ENCODE measurements at places on chromosomes 3 and 15.

DNA sequence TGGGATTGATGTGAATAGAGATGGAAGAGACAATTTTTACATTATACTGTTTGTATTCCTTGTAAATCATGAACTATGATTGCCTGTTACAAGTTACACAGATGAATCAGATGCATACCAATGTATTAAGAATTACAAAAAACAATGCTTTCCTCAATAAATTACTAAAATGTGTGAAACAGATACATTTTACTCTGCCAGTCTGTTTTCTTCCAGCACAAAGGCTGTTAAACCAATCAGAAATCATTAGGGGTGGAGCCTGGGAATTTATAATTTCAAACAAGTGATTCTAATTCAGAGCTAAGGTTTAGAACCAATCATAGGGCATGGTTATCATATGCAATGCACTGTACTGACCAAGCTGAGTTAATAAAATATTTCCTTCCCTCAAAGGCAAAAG is 21.8 kb upstream of the ANKRD28 start:
- no peak for DNase-seq

DNA sequence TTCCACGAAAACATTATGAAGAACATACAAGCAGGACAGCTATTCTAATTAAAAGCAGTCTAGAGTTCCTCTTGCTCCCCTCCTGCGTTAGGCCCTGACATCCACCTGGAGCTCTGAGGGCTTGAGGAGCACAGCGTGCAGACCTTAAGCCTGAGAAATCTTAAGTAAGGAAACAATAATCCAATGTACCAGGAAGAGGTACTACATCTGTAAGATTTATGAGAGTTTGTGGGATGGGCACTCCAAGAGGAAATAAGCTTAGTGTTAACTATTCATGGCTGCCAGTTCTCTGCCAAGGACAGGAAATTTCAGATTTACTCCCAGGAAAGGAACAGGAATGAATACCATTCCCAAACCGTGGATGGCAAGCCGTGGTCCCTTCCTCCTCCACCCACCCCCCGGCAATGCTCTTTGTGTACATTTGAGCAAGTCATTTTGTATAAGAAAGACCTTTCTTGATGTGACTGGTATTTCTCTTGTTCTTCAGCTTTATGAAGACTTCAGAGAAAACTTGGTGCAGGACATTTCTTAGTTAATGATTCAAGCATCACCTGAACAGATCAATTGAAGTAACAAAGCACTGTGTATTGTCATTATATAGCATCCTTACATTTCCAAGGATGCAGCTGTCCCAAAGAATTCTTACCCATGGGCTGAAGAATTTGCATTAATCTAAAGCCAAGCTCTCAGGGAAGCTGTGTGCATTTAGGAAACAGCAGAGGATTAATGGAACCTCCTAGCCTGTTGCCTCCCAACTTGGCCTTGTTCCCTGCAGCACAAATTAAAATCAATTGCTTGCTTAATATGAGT is 28.8 kb upstream of the VILL start:
- no peak for DNase-seq

DNA sequence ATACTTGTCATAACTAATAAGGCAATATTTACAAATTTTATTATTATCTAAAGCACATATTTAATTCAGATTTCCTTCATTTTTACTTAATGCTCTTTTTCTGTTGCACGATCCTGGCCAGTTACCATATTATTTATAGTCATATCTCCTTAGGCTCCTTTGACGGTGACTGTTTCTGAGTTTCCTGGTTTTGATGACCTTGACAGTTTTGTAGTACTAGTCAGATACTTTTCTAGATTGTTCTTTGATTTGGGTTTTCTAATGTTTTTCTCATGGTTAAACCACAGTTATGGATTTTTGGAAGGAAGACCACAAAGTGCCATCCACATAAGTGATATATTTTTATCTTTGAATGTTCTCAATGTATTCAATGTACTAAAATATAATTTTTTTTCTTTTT is 171.0 kb upstream of the NANOGP8 start:
- DNase-seq: no peak

DNA sequence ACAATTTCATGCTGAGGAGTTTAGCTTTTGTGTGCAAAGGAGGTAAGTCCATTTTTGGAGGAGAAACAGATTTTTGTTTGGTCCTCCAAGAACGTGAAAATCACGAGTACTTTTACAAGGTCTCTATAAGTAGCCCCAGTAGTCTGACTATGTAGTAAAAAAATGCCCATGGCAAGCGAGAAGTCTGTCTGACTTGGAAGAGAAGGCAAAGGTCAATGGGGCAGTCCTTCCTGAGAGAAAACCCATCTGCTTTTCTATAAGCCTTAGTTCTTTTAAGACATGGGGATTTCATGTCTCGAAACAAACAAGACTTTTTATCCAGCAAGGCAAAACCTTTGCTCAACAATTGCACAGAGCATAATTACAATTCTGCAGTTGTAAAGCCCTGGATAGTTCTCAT is 183.2 kb downstream of the GAP43 start:
- no peak for DNase-seq

GRCh38 chr15:57320631-57321220 is 55.6 kb upstream of the CGNL1 start:
- DNase-seq: no peak

DNA sequence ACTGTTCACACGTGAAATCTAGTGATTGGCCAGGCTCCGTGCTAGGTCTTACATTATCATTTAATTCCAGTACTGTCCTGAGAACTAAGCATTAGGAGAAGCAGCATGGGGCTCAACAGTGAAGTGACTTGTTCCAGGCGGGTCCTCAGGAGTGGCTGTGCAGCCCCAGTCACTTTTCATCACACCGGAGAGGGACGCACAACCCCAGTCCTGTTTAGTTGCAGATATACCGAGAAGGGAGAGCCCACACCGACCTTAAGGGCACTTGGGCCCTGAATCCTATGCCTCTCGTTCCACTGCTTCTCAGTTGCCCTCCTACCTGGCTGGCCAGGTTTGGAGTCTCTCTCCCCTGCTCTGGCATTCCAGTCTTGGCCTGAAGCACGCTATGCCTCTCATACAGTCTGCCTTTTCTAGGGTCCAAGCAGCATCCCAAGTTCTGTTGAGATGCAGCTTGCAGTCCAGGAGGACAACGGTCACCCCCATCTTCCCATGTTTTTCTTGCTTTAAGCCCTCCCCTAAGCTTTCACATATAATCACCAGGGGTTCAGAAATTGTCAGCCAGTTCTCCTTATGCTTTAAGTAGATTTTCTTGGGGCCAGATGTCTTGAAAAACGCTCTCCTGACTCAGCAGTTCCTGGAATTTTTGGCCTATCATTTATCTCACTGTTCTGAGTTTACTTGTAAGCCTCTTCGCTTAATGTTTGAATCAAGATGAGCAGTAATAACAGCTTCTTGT is 10.1 kb downstream of the FAM131A start:
- no peak for DNase-seq

DNA sequence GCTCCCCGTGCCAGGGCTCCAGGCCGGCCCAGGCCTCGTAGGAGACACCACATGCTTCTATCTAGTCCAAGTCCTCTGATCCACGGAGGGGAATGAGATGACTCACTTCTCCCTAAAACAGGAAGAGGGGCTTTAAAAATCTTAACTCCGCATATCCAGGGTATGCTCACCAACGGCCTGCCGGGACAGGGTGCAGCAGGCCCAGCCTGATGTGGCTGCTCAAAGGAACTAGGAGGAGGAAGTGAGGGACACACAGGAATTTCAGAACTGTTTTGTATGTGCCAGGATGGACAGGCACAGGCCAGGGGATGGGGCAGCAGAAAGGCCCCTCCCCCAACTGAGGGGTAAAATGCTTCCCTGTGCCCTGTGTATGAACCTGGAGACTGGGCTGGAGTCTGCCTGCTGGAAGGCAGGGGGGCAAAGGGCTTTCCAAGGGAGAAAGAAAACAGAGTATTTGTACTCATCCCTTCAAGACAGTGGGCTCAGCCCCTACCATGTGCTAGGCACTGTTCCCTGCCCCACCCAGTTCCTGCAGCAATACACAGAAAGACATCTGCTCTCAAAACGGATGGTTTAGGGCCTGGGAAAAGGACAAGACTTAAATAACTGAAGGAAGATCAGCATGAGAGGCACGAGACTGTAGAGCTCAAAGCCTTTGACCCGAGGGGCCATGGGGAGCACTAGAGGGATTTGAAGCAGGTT is 22.1 kb downstream of the CHDH start:
- DNase-seq: no peak

GRCh38 chr15:38216763-38217162 is 35.9 kb upstream of the SPRED1 start:
- no peak for DNase-seq

DNA sequence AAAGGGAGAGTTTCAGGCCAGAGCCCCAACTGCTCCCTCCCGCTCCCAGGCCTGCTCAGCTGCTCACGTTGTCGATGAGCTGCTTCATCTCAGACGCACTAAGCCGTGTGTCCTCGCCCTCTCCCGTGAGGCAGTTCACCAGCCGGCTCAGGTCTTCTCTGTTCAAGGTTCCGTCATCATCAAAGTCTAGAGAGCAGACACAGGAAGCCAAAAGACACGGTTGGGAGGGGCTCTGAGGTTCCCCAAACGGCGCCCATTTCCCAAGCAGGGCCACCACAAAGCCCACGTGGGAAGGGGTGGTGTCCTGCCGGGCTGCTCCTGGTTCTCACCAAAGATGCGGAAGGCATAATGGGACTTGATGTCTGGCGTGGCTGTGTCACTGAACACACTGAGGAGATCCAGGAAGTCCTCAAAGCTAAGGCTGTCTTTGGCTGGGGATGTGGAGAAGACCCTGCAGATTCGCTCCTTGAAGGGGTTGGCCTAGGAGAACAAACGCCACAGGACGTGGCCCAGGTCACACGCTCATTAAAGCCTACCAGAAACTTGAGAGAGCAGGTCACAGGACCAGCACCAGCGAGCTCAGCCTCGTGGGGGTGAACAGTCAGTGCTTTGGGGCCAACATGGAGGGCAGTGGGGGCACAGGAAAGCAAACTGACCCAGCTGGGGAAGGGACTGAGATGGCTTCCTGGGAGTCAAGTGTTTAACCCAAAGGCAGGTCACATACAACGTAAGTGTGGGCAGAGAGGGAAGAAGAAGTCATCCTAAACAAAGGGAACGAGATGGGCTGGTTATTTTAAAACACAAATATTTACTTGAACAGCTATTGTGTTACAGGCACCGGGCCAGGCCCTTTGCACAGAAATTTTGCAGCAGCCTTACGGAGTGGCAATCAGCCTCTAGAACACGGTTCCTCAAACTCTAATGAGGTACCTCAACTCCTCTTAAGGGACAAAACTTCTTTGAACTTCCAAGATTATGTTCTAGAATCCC is 2.4 kb downstream of the CIB1 start:
- peak; percentile 63 for DNase-seq

- no peak for DNase-seq
Measured at GRCh38 chr15:81532001-81532400, 158.0 kb upstream of the TMC3 start.

DNA sequence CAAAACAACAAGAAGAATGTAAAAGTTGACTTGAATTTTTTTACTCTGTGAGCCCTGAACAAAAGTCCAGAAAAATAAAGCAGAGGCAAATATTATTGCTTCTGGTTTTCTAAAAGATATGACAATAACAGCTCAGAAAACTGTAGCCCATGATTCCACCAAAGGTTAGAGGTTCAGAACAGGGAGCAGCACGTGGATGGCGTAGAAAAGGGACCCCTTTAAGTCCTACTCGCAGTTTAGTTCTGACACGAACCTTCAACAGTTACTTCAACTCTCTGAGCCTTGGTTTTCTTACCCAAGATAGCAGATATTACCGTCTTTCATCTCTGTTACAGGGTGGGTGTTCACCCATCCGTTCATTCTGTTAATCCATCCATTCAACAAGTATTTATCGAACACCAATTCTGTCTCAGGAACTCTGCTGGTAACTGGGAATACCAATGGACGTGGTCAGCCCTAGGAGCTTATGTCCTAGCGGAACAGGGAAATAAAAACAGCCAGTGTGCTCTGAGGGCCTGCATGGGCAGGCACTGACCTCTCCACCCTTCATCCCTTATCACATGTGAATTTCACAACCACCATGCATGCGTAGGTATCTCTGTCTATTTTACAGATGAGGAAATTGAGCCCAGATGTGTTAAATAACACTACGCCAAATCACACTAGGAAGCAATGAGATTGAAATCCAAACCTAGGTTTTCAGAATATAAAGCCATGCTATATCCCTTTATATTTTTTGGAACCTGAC is 274.2 kb upstream of the ICE2 start:
- DNase-seq: no peak

GRCh38 chr3:97896129-97896528 is 74.3 kb downstream of the CRYBG3 start:
- no peak for DNase-seq

DNA sequence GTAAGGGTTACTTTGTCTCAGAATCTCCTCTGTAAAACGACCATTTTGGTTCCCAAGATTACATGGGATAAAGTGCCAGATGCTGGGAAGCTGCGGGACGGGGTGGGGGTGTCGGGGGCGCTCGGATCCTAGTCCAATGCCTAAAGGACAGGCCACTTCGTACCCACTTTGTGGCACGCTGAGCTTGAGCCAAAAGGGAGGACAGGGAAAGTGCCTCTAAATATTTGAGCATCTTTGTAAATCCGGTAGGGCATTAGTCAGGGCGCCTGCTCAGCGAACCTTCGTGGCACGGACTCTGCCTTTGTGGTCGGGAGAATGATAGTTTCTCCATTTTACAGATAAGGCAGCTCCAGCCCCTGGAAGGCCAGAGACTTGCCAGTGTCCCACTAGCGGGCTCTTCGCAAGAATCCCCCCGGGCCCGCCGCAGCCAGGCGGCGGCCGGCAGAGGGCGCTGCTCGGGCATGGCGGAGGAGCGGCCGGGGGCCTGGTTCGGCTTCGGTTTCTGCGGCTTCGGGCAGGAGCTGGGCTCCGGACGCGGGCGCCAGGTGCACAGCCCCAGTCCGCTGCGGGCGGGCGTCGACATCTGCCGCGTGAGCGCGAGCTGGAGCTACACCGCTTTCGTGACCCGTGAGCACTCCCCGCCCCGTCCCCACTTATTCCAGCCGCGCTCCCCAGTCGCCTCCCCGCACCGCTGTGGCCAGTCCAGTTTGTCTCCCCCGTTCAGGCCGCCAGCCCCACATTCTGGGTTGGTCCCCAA is 1.8 kb downstream of the RCCD1 start:
- DNase-seq: peak; percentile 68

DNA sequence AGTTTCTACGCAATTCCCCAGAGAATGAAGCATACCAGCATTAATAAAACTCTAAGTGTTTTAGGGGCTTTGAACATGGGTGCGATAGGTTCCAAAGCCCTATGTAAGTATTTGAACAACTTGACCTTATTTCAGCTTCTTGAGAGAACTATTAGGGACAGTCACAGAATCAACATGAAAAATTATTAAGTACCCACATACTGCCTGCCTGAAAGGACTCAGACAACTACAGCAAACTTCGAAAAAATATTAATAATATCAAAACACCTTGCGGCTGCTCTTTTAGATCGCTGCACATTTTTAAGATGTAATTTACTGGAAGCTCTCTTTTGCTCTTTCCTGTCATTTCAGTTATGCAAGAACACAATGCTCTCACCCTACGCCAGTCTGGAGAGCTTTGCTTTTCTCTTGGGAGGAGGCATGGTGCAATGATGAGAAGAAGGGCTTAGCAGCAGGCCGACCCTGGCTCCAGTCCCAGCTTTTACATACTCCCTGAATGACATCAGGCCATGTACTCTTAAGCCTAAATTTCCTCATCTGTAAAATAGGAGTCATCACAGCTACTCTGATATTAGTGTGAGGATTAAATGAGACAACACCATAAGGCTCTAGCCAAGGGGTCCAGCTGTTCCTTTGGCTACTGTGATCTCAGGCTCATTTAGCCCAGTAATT is 640.7 kb downstream of the FHIT start:
- DNase-seq: no peak

GRCh38 chr15:39059917-39060316 is 495.3 kb upstream of the RASGRP1 start:
- DNase-seq: no peak

- DNase-seq: no peak
Measured at GRCh38 chr3:180072786-180073185, 36.0 kb upstream of the PEX5L start.
